ENCODE measurements at places on chromosomes 3 and 15.

DNA sequence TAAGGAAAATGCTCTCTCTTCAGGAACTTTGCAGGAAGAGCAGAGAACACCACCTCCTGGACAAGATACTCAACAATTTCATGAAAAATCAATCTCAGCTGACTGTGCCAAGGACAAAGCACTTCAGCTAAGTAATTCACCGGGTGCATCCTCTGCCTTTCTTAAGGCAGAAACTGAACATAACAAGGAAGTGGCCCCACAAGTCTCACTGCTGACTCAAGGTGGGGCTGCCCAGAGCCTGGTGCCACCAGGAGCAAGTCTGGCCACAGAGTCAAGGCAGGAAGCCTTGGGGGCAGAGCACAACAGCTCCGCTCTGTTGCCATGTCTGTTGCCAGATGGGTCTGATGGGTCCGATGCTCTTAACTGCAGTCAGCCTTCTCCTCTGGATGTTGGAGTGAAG, 200.5 kb downstream of the AKAP13 start:
- peak; percentile 30 for DNase-seq

GRCh38 chr15:64152507-64153387, 1.2 kb downstream of the SNX22 start:
- no peak for DNase-seq

DNA sequence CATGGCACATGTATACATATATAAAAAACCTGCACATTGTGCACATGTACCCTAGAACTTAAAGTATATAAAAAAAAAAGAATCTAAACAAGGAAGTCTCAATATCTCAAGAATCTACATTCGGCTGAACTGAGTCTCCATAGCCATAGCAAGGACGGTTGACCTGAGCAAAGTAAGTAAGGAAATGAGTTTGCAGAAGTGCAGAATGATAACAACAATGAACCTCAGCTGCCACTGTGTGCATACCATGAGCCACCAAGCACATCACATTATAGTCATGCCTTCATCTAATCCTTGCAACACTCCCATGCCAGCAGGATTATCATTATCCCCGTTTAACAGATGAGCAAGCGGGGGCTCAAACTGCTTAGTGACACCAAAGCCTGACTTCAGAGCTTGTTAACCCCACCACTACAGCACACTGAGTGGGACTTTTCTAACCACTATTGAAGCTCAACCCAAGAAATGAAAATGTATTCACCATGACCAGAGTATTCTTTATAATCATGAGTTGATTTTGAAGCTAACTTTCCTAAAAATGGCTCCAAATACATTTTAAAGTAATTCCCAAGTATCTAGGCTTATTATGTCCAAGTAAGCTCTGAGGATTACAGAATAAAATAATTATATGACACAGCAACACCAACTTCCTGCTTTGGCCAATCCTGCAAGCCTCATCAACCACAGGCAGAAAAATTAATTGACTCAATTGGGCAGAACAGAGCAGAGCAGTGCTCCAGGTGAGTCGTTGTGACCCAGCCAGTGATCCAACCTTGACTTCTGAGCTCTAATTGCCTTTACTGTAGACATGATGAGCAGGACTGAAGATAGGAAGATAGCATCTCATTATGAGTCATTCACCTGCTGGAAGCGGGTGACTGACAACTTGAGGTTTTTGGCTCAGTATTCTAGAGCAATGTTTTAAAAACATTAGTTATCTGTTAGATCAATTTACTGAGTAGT, 47.3 kb upstream of the IL12A start:
- DNase-seq = no peak

DNA sequence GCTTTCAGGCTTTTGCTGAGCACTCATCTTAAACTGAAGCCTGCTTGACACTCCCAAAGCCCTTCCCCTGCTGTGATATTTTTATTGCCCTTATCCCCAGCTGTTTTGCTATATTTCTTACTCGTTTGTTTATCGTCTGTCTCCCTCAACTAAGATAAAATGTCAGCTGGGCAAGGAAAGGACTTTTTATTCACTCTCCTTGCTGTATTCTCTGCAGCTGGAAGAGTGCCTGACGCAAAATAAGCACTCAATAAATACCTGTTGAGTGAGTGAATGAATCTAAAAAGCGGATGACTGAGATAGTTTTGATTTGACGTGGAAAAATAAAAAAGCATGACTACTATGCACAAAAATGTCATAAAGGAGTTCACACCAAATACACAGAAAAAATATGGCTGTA, 84.8 kb upstream of the POMGNT2 start:
- no peak for DNase-seq

GRCh38 chr3:157921811-157922210, 184.4 kb downstream of the SHOX2 start:
- no peak for DNase-seq

- DNase-seq = peak; percentile 12
These were observed 3.6 kb downstream of the FOXP1 start for GRCh38 chr3:71579935-71580406.

- DNase-seq = no peak
These were observed 11.1 kb upstream of the ROPN1B start for GRCh38 chr3:125957674-125958510.

DNA sequence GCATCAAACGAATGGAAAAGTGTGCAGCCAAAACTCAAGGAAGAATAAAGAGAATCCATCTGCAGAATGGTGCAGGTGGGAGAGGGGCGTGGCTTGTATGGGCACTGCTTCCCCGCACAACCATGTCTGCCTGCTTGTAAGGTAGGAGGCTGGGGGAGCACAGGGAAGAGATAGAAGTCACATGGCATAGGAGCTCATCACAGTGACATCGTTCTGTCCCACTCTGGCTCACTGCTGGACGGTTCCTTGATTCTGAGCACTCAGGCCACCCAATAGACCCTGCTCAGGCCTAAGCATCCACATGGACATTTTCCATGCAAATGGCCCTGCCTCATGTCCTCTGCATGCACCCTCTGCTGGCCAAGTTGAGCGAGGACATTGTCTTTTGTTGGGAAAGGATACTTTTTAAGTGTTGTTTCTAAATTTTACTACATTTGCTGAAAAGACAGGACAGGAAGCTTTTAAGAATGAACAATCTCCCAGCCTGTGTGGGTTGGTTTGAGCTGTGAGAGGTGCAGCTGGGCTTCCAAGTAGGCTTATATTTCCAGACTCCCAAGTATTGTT, 3.1 kb downstream of the MYLK start:
- DNase-seq = no peak

- DNase-seq = no peak
These were observed 6.5 kb downstream of the ARHGEF3 start for GRCh38 chr3:56795097-56795828.

DNA sequence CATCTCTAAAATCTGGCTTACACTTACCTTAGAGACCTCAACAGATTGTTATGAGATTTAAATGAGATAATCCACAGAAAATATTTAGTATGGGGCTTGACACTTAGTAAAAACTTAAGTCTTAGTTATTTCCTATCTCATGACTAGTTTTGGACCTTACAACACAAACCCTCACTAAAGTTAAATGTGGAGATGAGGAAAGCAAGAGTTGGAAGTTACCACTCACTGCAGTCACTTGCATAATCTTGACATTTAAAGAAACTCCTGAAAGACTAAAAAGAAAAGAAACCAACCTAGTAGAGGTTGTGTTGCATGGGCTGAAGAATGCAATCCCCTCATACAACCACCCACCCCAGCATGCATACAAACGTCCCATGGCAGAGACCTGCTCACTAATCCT, 40.1 kb downstream of the ITGB5 start:
- no peak for DNase-seq

GRCh38 chr15:75738647-75739325, 26.1 kb upstream of the CSPG4 start:
- DNase-seq = peak; percentile 86

GRCh38 chr15:81792646-81793045, 253.2 kb downstream of the MEX3B start:
- DNase-seq = no peak

DNA sequence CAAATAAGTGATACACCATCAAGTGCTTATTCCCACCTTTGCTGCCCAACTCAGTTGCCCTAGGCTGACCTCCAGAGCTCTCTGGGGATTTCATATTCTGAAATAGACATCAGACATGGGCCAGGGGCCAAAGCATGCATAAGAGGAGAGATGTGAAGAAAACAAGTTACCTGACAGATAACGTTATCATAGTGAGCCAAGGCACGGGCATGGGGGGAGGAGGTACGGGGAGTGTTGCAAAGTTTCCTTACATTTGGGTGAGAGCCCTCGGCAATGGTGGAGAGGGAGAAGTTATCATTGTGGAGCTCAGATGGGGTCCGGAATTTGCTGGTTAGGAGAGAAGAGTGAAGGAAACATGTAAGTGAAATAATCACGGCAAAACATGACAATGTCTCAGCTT, 9.8 kb downstream of the CSPG5 start:
- DNase-seq = no peak

DNA sequence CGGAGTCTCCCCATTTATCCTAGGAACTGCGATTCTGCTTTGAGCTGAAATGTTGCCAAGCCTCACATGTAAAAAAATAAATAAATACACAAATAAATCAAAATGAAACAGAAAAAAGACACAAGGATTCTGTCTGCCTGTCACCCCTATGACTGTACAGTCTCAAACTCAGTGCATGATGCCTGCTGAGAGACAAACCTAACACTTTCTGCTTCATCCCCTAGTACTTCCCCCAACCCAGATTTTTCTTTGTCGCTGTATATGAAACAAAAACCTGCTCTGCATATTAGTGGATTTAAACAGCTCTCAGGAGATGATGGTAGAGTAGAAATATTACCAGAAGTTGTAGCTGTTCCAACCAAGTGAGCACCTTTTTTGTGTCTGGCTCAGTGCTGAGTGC, 530.7 kb upstream of the CFAP20DC start:
- DNase-seq = no peak

DNA sequence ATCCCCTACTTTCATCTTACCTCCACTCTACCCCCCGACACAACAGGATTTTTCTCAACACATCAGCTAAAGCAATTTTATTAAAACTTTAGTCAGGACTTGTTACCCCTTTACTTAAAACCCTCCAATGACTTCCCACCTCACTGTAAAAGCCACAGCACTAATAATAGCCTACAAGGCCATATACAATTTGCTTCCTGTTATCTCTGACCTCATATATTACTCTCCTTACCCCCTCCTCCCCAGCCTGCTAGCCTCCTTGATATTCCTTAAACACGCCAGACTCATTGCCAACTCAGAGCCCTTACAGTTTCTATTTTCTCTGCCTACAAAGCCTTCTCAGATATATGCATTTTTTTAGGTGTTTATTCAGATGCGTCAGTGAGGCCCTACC, 54.4 kb downstream of the DCUN1D1 start:
- no peak for DNase-seq

DNA sequence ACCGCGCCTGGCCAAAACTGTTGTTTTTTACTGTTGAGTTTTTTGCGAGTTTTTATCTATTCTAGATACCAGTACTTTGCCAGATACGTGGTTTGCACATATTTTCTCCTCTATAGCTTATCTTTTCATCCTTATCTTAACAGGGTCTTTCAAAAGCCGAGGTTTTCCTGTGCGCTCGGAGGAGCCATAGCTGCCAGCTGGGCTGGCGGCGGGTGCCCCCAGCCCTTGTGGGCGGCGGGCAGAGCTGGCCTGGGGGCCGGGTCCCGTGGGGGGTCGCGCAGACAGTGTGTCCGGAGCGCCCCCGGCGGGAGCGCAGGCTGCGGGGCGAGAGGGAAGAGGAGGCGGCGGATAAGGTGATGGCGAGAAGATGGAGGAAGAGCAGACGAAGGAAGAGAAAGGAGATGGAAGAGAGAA, 11.1 kb upstream of the EIF4A2 start:
- DNase-seq = no peak

GRCh38 chr3:14322001-14322400, 80.4 kb upstream of the SLC6A6 start:
- no peak for DNase-seq

Data from CD4-positive, alpha-beta T cell (primary cell).